ENCODE measurements at places on chromosomes 1 and 21.
A peak's percentile ranks its signal among the peaks of the same experiment; 100 is the strongest.

- DNase-seq = no peak
Measured at GRCh38 chr21:41316200-41317062, at the start of gene FAM3B. TSS of gene FAM3B (plus strand) at chr21:41316801. CDS start at chr21:41316880, 79 bp downstream.

DNA sequence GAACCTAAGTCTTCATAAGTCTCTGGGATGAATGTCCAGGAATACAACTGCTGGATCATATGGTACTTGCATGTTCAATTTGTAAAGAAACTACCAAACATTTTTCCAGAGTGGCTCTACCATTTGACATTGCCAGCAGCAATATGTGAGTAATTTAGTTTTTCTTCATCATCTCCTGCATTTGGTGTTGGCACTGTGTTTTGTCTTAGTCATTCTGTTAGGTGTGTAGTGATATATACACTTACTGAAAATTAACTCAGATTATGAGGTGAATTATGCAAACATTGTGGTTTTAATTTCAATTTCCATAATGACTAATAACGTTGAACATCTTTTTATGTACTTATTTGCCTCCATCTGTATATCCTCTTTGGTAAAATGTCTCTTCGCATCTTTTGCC lies 138.7 kb downstream of the LRRC40 start:
- DNase-seq = no peak

GRCh38 chr1:200890818-200891773 lies 3.6 kb upstream of the INAVA start:
- DNase-seq = peak; percentile 18

DNA sequence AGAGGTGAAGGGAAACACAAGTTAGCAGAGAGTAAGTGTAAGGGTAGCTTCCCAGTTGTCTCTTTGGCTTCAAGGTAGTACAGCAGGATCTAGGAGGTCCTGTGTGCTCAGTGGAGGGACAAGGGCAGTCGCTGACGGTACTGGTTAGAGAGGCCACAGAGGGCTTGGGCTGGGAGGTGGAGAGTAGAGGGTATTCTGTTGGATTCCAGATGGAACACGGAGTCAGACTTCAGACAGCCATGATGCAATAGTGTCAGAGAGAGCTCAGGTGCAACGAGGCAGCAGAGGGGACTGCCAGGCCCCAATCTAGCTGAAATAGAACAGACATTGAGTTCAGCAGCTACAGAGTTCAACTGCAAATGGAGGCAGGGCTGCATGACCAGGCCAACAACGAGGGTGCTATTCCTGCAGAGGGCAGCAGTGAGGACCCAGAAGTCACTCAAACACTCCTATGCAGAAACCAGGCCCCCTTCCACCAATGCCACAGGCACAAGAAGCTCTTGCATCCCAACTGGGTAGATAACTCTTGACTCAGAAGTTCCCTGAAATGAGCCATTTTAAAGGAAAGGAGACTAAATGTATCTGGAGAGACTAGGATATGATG lies 325.0 kb upstream of the ESRRG start:
- DNase-seq = no peak

DNA sequence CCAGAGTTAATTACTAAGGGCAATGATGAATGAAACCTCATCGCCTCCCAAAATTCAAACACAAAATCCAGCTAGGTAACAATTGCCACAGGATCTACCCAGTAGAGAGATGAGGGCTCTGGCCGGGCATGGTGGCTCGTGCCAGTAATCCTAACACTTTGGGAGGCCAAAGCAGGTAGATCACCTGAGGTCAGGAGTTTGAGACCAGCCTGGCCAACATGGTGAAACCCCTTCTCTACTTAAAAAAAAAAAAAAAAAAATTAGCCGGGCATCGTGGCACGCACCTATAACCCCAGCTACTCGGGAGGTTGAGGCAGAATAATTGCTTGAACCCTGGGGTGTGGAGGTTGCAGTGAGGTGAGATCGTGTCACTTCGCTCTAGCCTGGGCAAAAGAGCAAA lies 15.8 kb downstream of the CD2 start:
- DNase-seq = no peak

DNA sequence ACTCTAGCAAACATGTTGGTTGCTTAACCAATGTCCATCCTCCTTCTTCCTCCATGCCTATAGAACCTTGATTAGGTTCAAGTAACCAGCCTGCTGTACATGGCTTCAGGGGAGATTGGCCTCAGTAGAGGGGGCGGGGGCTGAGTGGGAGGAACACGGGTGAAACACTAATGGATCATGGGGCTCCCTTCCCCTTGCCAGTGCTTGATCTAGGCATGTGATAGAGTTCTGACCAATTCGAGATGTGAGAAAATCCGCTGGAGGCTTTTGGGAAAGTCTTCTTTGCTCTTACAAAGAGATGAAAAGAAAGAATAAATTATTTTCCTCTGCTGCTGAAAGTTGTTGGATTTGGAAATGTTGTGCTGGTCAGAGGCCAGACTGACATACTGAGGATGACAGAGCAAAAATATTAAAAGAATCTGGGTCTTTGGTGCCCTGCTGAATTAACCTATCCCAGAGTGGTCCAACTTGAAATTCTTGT lies 5.2 kb upstream of the OTUD7B start:
- no peak for DNase-seq

- no peak for DNase-seq
Measured at GRCh38 chr21:41168391-41169257, 664 bp downstream of the BACE2 start.

DNA sequence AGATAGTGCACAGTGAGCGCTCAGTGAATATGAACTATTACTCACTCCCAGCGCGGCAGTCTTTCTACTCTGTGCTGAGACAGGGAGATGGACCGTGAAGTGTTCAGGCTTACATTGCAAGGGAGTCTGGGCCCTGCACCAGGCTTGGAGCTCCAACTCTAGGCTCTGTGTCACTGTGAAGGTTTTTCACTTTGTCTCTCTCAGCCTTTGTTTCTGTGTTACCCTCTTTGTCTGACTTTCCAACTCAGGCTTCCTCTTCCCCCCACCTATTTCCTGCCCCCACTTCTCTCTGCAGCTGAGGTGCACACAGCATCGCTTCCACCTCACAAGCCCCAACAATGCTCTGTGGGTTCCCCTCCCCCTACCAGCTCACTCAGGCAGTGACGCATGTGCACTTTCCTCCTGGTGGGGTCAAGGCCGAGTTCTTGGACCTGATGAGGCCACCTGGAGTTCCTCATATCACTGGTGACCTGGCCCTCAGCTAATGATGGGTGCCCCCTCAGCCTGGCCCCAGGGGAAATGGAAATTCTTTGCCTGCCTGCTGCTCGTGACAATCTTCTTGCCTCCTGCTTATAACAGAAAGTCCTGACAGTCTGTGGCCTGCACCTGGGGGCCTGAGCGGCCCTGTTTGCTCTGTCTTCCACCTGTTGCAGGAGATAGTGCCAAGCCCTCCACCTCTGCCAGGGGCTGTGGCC lies 1.1 kb upstream of the LCK start:
- DNase-seq = peak; percentile 89

GRCh38 chr1:14994148-14994547 lies 159.4 kb upstream of the TMEM51 start:
- DNase-seq = no peak

- no peak for DNase-seq
Measured at GRCh38 chr1:173853074-173853473, 14.7 kb downstream of the GAS5 start.

GRCh38 chr1:47951026-47951425 lies 46.2 kb downstream of the TRABD2B start:
- DNase-seq = no peak

GRCh38 chr1:8182034-8182761 lies 135.7 kb upstream of the SLC45A1 start:
- DNase-seq = peak; percentile 68

GRCh38 chr1:44212355-44213221 lies 683 bp upstream of the DMAP1 start:
- DNase-seq = peak; percentile 56

DNA sequence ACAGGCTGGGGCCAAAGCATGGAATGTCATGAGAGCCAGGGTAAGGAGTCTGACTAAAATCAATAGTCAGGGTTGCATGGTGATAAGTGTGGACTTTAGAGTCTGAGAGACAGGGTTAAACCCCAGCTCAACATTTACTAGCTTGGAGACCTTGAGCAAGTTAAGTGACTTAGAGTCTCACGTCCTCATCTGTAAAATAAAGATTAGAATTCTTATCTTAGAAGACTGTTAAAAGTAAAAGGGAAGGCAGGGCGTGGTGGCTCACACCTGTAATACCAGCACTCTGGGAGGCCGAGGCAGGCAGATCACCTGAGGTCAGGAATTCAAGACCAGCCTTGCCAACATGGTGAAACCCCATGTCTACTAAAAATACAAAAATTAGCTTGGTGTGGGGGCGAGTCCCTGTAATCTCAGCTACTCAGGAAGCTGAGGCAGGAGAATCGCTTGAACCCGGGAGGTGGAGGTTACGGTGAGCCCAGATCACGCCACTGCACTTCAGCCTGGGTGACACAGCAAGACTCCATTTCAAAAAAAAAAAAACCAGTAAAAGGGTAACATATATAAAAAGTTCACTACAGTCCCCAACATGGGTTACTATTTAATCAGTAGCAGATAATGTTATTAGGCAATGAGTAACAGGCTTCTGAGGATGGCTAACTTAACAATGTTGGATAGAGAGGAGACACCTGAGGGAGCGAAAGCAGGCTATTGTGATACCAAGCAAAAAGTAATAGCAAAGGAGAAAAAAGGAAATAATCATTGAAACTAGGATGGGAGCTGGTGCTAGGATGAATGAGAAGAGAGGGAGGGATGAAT lies 20.8 kb downstream of the TMCO1 start:
- DNase-seq = no peak

- DNase-seq = no peak
Measured at GRCh38 chr1:168081373-168082007, 55.2 kb downstream of the GPR161 start.

- DNase-seq = no peak
Measured at GRCh38 chr1:50521703-50522102, 98.5 kb upstream of the DMRTA2 start.

DNA sequence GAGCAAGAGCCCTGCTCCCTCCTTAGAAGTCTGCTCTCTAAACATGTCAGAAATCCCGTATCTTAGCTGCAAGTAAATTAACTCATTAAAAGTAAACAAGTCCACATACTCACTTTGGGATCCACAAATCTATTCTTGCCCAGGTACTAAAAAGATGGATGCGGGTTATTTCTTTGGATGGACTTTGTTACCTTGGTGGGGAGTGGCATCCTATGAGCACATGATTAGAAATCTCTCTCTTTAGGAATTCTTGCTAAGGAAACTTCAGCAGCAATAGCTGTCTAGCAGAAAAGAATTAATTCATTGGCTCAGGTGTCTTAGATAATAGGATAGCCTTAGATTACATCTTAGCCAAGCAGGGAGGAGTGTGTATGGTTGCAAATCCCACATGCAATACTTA lies 25.2 kb downstream of the NRDC start:
- DNase-seq = no peak

GRCh38 chr1:94081566-94082344 lies 39.2 kb downstream of the ABCA4 start:
- DNase-seq = no peak

DNA sequence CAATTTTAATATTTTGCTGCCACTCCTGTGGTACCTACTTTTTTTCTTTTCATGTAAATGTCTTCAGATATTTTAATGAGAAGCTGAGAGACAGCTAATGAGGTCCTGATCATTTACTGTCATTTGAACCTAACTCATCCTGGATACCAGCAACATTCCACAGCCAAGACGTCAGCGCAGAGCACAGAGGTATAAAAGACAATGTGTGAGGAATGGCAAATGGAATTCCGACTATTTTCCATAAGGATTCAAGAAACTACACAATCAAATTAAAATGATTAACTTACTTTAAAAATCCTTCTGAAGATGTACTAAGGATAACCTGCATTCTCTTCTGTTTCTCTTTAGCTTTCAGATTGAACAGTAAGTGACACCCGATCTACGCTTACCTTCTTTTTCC lies 38.8 kb downstream of the HEATR1 start:
- no peak for DNase-seq

GRCh38 chr1:111981871-111982270 lies 7.6 kb downstream of the KCND3 start:
- DNase-seq = no peak

- DNase-seq = peak; percentile 35
Measured at GRCh38 chr1:55214212-55214933, 791 bp downstream of the USP24 start.

GRCh38 chr1:216553040-216553439 lies 129.8 kb upstream of the USH2A start:
- no peak for DNase-seq

GRCh38 chr1:10528066-10529014 lies 53.6 kb downstream of the PEX14 start:
- DNase-seq = no peak

Measured in CD4-positive, alpha-beta T cell treated with Interleukin-10 for 1 hour (primary cell).